T-helper 17 cell (primary cell): ENCODE measurements at places on chromosomes 3 and 15.

- DNase-seq, result no peak
- H3K4me1 ChIP-seq, result peaks cover 46% of the 10 kb centered on the region
These were observed 6.3 kb downstream of the MTMR10 start for GRCh38 chr15:30985081-30985531.

DNA sequence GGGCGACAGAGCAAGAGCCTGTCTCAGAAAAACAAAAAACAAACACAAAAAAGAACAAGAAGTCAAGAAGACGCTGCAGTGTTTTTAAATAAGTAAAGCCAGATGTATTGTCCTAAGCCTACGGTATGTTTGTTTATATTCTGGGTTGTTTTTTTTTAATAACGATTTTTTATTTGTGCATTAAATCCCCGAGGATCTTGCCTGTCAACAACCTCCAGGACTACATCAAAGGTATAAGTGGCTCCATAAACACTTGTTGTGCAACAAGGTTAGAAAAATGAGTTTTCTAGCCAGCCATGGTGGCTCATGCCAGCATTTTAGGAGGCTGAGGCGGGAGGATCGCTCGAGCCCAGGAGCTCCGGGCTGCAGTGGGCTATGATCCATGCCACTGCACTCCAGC lies 26.1 kb downstream of the ITGB5 start:
- DNase-seq, result no peak
- no peak overlapping the region for H3K27ac ChIP-seq
- H3K4me1 ChIP-seq, result no peaks in the 10 kb centered on the region

- H3K36me3 ChIP-seq, result peaks cover 3% of the 10 kb centered on the region
- peaks cover 40% of the 10 kb centered on the region for H3K27me3 ChIP-seq
- no peak overlapping the region for H3K27ac ChIP-seq
- no peaks in the 10 kb centered on the region for H3K4me1 ChIP-seq
These were observed 7.2 kb downstream of the SUSD5 start for GRCh38 chr3:33211444-33211843.

DNA sequence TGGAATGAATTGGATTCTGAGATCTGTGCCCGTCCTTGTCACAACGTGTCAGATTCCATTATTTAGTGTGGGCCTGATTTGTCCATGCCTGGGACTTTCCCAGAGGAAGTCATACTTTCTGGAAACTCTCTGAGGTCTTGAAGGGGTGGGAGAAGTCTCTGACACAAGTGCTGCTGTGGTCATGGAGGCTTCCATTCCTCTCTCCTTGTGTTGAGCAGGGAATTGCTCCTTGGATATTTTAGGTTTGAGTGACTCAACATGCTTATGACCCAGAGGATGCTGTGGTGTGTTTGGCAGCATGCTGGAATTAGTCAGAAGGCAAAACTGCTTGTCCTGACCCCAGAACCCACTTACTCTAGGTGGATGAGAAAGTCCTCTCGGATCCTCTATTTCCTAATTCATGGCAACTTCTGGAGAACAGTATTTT lies 132.1 kb downstream of the LPP start:
- H3K27ac ChIP-seq, result peak overlapping the region; percentile 1
- H3K36me3 ChIP-seq, result peaks cover 8% of the 10 kb centered on the region
- peaks cover 25% of the 10 kb centered on the region for H3K4me1 ChIP-seq
- no peaks in the 10 kb centered on the region for H3K27me3 ChIP-seq
- DNase-seq, result no peak

DNA sequence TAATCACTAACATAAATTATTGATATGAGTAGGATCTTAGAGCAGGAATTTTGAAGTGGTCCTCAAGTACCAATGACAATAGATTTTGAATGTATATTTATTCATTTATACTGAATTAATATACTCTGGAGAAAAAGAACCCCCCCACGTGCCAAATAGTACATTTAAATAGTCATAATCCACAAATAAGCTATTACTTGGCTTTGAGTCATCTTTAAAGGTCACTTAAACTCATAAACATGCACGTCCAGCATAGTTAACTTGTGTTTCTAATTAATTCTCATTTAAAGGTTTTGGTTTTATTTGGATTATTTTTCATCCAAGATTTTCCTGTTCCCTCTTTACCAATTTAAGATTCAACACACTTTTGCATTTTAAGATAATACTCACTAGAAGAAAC lies 35.1 kb downstream of the FGF7 start:
- H3K27me3 ChIP-seq, result peaks cover 30% of the 10 kb centered on the region
- peaks cover 2% of the 10 kb centered on the region for H3K4me1 ChIP-seq
- no peak for DNase-seq
- H3K36me3 ChIP-seq, result peaks cover 5% of the 10 kb centered on the region

GRCh38 chr3:55718074-55718473 lies 231.0 kb upstream of the WNT5A start:
- H3K4me1 ChIP-seq, result no peaks in the 10 kb centered on the region
- H3K36me3 ChIP-seq, result no peaks in the 10 kb centered on the region
- H3K4me3 ChIP-seq, result no peak overlapping the region
- no peak overlapping the region for H3K27ac ChIP-seq

DNA sequence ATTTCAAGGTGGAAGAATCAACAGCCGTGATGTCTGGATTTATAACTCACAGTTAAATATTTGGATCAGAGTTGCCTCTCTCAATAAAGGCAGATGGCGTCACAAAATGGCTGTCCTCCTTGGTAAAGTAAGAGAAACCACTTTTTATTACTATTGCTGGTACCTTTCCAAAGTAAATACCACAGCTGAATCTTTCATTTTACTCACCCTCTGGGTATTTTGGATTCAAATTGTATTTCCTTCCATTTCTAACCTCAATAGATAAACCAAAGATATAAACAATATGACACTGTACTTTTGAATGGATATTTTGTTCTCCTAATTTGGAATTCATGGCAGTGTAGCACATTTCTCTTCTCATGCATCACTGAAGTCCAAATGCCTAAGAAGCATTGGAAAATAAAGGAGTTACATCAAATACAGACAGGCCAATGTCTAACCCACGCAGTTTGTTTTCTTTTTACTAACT lies 29.5 kb downstream of the KLHL24 start:
- peaks cover 7% of the 10 kb centered on the region for H3K4me1 ChIP-seq
- no peak for DNase-seq
- no peak overlapping the region for H3K27ac ChIP-seq
- no peaks in the 10 kb centered on the region for H3K27me3 ChIP-seq
- H3K4me3 ChIP-seq, result no peak overlapping the region
